ENCODE measurements at places on chromosomes 16 and 17.
A peak's percentile ranks its signal among the peaks of the same experiment; 100 is the strongest.

- DNase-seq, result no peak
These were observed 3.5 kb downstream of the DBNDD1 start for GRCh38 chr16:90015586-90016338.

GRCh38 chr17:49549311-49549605 lies 26.4 kb upstream of the NXPH3 start:
- no peak for DNase-seq

- DNase-seq, result no peak
These were observed 12.3 kb upstream of the TFAP4 start for GRCh38 chr16:4285167-4285566.

DNA sequence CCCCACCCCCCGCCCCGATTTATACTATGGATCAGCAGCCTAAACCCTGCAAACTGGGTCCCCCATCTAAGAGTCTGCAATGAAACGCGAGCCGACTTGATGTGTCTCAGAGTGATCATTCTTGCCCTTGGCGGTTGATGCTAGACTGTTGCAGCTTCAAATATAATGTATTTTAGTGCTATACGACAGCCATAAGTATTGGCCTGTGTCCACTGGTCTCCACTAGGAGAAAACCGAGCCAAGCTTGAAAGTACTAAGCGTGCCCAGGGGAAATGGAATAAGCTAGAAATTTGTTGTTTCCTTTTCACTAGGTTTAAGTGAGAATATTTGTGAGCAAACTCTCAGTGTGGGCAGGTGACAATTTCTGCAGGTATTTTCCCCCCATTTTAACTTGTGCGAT lies 711.2 kb downstream of the MAF start:
- DNase-seq, result no peak

GRCh38 chr17:77095461-77095860 lies 45.3 kb upstream of the SEC14L1 start:
- DNase-seq, result no peak

- DNase-seq, result peak; percentile 20
These were observed 2.1 kb upstream of the C1QL1 start for GRCh38 chr17:44970136-44970741.

- DNase-seq, result no peak
These were observed 52.1 kb upstream of the TNRC6C start for GRCh38 chr17:77906377-77906871.

- no peak for DNase-seq
These were observed 289.0 kb downstream of the CEP112 start for GRCh38 chr17:65902831-65903522.

DNA sequence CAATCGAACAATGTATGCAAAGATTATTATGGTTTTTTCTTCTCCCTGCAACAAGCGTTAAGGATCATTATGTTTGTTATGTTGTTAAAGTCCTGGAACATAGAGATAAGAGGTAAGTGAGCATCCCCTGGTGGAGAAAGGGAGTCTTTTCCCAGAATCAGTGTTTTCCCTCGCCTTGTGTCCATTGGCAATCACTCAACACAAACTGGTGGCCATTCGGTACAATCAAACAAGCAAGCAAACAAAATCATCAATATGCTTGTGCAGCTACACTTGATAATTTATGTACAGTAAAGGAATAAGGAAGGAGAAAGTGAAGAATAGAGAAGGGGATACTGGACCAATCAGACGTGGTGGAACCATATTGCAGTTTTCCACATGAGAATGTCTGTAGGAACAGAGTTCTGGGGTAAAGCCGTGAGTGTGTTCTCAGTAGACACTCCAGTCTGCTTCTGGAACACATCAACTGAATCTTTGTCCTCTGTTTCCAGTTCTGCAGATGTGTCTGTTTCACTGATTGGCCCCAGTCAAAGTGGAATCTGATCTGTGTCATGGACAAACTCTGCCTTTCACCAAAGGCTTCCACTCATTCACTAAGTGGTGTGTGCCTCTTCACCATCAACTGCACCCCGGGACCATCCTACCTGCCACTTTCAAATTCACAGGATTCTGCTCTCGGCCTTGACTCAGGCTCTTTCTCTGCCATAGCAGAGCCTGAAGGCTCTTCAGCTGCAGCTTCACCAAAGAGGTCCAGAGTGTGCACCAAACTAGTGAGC lies 169.5 kb downstream of the AHSP start:
- peak; percentile 39 for DNase-seq

DNA sequence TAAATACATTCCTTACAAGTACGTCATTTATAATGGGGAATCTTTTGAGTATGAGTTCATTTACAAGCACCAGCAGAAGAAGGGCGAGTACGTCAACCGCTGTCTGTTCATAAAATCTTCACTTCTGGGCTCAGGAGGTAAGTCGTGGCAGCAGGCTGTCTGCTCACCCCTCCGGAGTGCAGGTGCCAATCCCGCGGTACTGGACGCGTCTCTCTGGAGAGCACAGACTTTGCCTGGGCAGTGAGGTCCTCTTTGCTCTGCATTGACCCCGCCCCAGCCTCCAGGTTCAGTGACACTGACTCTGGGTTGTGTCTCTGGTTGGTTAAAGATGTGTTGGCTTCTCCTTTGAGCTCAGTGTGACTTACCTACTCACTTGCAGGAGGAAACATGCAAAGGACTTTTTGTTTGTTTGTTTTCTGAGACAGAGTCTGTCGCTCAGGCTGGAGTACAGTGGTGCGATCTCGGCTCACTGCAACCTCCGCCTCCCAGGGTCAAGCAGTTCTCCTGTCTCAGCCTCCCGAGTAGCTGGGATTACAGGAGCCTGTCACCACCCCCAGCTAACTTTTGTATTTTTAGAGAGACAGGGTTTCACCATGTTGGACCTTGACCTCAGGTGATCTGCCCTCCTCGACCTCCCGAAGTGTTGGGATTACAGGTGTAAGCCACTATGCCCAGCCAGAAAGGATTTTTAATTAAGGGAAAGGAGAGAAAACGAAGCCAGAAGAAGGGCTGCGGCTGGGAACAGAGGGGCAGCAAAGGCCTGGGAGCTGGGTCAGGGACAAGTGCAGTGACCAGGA lies 31.2 kb downstream of the RNF213 start:
- DNase-seq, result no peak

DNA sequence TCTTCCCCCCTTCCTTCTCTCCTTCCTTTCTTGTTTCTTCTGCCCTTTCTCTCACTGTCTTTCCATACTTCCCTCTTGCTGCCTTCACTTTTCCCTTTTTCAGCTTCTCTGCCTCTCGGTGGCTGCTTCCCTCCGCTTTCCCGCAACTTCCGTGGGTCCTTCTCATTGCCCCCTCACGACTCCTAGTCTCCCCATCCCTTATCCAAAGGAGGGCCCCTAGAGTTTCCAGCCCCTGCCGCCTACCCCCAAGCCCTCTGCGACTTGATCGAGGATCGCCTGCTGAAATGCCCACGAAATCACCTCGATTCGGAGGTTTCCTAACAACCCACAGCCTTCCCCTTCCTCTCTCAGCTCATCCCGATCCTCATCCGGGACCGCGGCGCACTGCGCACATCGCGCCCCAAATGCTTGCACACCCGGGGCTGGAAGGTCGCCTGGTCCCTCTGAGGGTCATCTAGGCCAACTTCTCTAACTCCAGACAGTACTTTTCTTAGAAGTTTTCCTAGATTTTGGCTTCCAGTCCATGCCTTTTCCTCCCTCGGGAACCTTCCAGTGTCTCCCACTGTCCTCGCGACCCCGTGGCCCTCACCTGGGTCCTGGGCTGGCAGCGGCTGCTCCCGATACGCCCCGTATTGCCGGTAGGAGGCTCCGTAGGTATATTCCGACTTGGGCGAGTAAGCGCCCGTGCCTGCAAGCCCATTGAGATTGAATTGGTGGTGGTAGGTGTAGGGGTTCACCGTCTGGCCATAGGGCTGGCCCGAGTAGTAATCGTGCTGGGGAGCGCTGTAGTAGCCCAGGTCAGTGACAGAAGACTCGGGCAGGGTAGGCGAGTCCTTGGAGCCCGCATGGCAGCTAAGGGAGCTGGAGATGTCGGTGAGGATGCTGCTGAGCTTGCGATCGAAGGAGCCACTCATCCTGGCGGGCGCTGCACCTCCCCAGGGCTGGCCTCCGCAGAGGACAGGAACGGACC lies 654 bp downstream of the DLX3 start:
- DNase-seq, result no peak

GRCh38 chr17:67867591-67867990 lies 42.3 kb downstream of the BPTF start:
- DNase-seq, result no peak

- peak; percentile 31 for DNase-seq
These were observed 40.3 kb downstream of the NDE1 start for GRCh38 chr16:15690296-15690695.

DNA sequence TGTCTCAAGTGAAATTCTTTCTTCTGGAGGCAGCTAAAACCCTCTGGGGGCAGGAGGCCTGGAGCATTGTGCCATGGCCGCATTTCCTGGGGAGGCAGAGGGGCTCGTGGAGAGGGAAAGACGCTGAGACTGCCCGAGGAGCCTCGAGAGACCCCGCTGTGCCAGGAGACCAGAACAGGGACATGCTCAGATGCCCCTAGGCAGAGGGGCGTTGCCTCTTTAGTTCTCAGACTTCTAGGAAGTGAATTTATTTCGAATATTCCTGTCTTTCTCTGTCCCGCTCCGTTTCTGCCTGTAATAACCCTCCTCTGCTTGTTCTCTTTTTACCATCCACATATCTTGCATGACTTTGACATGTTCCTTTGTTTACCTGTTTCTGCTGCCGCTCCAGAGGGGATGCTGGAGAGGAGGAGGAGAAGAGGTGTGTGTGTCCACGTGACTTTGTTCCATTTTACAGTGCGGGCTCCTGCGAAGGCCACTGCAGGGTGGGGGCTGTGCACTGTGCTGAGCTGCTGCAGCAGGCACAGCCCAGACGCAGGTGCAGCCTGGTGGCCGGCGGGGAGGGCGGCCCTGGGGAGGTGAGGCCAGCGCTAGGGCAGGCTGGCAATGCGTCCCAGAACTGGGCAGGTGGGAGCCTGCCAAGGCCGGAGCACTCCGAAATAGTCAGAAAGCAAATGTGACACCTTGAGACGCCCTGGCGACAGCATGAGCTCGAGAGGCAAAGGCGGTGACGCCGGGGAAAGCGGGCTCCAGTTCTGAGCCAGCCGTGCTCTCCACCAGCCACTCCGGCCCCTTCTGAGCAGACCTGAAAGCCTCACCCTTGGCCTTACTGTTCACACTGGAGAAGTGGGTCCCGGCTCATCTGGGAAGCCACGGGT lies 29.9 kb downstream of the CIBAR2 start:
- DNase-seq, result no peak

DNA sequence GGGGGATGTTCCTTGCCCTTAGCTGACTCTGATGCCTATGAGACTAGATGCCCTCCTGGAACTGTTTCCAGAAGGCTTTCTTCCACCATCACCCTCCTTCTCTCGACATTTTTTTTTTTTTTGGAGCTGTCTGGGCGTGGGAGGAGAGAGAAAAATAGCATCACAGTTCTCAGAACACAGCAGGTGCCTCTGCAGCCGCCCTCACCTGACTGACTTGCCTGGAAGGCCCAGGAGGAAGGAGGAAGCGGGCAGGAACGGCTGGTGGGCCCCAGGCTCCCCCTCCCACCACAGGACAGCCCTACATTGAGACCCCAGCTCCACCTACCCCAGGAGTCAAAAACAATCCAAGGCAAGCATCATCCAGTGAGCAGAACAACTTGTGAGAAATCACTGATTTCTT lies 20.3 kb upstream of the CACNG5 start:
- no peak for DNase-seq

GRCh38 chr17:42411361-42411760 lies 11.7 kb downstream of the CAVIN1 start:
- DNase-seq, result no peak

DNA sequence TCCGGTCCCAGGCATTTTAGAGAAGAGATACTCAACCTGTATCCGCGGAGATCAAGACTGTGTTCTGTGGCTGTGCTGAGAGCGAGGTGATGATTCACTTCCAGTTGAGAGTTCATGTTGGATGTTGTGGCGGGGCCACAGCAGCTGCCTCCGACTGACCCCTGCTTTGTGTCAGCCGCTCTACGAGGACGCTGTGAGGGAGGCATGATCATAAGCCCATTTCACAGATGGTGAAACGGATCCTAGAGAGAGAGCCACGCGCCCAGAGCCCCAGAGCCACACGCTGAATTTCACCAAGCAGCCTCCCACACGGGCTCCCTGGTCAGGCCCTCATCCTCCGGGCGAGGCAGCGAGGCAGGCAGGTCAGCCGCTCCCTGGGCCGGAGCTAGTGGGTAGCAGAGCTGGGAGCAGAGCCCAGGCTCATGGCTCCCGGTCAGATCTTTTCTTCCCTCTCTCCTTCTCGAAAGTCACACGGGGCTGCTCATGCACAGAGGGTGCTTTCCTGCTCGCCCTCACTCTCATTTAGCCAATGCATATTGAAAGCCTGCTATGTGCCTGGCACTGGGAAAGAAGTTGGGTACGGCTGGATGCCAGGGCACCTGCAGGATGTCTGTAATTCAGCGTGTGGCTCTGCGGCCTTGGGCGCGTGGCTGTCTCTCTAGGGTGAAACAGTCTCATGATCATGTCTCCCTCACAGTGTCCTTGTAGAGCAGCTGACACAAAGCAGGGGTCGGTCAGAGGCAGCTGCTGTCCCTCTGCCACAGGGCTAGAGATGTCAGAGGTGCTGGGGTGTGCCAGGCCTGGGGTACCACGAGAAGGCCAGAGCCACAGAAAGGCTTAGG lies 155.6 kb upstream of the CHMP6 start:
- DNase-seq, result no peak

DNA sequence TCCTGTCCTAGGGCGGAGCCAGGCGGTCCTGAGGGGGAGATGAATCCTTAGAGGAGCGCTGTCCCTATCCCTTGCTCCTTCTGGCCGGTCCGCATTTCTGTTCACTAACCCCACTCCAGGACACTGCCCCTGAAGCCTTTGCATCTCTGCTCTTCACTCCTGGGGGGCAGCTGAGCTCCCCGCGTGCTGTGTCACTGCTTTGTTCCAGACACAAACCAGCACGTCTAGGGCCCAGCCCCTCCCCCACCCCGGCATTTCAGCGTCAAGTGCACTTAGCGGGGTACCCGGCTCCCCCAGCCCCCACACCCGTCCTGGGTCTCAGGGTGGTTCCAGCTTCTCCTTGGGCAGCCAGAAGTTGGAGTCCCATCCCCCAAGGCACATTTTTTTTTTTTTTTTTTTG lies 8.9 kb downstream of the CORO6 start:
- no peak for DNase-seq

GRCh38 chr17:37483311-37484039 lies 6.2 kb upstream of the DUSP14 start:
- DNase-seq, result peak; percentile 75

DNA sequence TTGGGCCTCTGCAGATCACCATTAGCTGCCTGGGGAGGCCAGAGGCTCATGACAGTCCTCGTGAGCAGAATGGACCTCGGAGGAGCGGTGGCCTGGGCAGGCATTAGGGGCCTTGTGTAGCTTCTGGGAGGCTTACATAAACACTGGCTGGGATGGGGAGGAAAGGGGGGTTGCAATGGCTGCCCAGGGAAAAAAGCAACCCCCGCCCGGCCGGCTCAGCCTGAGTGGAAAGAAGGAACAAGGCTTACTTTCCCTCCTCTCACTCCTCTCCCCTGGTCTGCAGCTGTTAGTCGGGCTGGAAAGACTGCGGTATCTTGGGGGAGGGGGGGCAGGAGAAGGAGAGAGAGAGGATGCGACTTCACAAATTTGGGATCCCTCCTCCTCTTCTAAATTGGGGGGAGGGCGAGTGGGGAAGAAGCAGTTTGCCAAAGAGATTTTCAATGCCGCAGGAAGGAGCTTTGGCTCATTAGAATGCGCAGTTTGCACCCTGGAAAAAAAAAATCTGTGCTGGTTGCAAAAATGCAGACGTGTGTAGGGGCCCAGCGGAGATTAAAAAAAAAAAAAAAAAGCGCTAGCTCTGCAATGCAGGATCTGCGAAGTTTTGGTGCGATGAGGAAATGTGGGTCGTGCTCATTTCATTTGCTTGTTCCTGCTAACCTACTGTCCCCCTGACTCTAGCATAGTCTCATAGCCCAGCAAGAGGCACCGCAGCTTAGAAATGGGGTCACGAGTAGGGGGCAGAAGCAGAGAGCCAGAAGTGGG lies 6.6 kb upstream of the NR1D1 start:
- DNase-seq, result no peak
